ENCODE measurements at places on chromosomes 1 and 21.

DNA sequence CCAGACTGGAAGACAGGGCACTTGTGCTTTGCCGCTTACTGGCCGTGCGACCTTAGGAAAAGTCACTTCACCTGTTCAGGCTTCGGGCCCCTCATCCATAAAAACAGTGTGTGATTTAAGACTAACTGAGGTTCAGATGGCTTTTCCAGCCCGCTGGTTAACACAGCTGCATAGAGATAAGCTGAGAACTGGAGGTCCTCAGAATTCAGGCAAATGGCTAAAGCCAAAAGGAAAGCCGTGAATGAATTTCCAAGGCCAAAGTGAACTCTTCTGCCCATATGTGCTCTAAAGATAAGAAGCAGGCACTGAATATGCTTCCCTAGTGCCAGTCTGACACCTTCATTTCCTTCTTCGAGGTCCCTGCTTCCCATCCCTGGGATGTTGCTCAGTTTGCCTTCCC lies 23.5 kb upstream of the SARS1 start:
- DNase-seq = no peak

GRCh38 chr1:172350856-172351255 lies 69.6 kb upstream of the C1orf105 start:
- no peak for DNase-seq

GRCh38 chr21:37631319-37632117 lies 264.9 kb downstream of the DYRK1A start:
- DNase-seq = peak; percentile 14

GRCh38 chr1:224160171-224160682 lies 22.8 kb upstream of the DEGS1 start:
- DNase-seq = no peak

DNA sequence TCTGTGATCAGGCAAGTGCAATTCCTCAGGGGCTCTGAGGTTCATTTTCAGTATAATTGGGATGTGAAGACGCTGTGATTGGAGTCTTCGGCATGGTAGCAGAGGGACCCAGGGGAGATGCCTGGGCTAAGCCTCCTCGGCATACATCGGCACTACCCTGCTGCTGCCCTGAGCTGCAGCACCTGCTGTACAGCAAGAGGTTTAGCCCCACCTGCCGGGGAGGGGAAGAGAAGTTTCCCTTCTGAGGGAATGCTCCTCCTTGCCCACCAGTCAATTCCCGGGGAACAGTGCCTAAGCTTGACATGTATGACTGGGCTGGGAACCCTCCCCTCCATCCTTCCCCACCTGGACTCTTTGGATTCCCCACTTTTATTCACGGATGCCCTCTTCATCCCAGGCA lies 24.9 kb downstream of the CNIH3 start:
- no peak for DNase-seq

GRCh38 chr1:161945306-161946060 lies 78.2 kb downstream of the OLFML2B start:
- no peak for DNase-seq

GRCh38 chr1:34361121-34361520 lies 184.4 kb downstream of the C1orf94 start:
- DNase-seq = no peak

GRCh38 chr1:119068427-119068826 lies 72.0 kb downstream of the WARS2 start:
- no peak for DNase-seq

DNA sequence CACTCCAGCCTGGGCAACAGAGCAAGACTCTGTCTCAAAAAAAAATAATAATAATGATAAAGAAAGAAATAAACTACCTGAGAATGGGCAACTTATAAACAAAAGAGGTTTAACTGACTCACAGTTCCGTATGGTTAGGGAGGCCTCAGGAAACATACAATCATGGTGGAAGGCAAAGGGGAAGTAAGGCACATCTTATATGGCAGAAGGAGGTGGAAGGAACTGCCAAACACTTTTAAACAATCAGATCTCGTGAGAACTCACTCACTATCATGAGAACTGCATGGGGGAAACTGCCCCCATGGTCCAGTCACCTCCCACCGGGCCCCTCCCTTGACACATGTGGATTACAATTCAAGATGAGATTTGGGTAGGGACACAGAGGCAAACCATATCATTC lies 6.3 kb upstream of the EGLN1 start:
- DNase-seq = no peak

GRCh38 chr1:7526867-7527732 lies 244.0 kb upstream of the VAMP3 start:
- DNase-seq = no peak

GRCh38 chr1:170205301-170205700 lies 59.5 kb downstream of the NTMT2 start:
- no peak for DNase-seq

DNA sequence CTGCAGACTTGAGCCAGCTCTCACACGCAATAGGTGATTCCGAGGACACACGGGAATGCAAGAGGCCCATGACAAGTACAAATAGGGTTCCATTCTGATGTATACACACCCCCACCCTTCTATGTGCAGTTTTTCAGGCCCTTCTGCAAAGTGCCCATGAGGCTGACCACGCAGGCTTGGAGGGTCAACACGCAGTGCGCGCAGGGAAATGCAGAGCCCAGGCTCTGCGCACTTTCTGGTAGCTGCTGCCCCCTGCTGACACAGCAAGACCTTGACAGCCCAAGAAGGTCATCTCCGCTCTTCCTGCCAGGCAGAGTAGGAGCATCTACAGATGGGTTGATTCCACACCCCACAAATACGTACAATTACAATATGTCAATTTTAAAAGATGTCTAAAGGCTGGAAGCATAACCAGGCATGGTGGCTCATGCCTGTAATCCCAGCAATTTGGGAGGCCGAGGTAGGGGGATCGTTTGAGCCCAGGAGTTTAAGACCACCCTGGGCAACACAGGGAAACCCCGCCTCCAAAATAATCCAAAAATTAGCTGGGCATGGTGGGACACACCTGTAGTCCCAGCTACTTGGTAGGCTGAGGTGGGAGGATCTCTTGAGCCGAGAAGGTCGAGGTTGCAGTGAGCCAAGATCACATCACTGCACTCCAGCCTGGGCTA lies 18.5 kb downstream of the SH3BP5L start:
- peak; percentile 49 for DNase-seq

GRCh38 chr1:229109320-229109761 lies 161.6 kb upstream of the RAB4A start:
- no peak for DNase-seq

DNA sequence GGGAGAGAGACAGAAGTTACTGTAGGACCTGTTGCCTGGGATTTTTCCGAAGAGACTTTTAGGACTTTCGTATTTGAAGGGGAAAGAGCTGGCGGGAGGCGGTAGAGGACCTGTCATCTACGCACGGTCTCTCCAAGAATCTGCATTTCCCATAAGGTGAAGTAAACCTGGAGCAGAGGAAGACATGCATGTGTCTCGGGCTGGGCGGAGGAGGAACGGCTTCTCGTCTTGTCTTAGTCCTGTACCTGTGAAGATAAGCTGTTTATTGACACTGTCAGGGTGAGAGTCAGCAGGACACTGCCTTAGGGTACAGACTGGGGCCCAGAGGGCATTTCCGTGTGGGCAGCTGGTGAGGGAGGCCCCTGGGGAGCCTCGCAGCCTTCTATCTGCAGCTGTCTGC lies 123.4 kb upstream of the COL6A1 start:
- no peak for DNase-seq

- no peak for DNase-seq
Measured at GRCh38 chr1:174209347-174210187, 50.2 kb downstream of the RABGAP1L start.

GRCh38 chr1:178916448-178917174 lies 45.7 kb upstream of the ANGPTL1 start:
- peak; percentile 29 for DNase-seq

- peak; percentile 49 for DNase-seq
Measured at GRCh38 chr1:23759277-23759676, 16.0 kb downstream of the ELOA start.

DNA sequence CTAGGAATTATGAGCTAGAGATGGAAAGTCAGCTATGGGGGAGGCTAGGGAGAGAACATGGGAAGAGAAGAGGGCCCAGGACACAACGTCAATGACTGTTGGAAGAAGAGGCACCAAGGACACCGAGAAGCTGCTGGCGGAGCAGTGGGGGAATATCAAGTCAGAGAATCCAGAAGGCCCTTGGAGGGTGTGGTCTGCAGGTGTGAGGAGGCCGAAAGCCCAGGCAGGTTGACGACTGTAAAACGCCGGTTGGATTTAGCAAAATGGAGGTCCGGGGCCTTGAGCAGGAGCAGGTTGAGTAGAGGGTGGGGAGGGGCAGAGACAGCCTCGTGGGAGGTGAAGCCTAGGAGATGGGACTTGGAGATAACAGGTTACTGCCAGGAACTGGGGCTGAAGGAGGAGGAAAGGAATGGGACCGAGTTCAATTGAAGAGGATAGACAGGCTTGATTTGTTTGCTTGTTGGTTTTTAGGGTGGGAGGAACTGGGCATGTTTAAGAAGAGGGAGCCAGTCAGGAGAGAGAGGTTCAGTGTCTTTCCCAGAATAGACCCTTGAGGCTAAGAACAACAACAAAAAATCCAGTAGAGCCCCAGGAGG lies 35.1 kb downstream of the EDN2 start:
- no peak for DNase-seq

DNA sequence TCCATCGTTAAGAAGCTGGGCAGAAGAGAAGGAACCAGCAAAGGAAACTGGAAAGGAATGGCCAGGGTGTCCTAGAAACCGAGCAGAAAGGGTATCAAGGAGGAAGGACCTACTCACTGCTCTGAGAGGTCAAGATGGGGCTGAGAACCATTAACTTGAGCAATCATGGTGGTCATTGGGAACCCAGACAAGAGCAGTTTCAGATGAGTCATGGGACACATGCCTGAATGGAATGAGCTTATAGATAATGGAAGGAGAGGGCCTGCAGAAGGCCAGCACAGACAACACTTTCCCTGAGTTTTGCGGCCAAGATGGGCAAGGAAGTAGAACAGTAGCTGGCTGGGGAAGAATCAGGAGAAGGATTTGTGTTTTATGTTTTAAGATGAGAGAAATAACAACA lies 383.2 kb downstream of the KIF26B start:
- peak; percentile 14 for DNase-seq

DNA sequence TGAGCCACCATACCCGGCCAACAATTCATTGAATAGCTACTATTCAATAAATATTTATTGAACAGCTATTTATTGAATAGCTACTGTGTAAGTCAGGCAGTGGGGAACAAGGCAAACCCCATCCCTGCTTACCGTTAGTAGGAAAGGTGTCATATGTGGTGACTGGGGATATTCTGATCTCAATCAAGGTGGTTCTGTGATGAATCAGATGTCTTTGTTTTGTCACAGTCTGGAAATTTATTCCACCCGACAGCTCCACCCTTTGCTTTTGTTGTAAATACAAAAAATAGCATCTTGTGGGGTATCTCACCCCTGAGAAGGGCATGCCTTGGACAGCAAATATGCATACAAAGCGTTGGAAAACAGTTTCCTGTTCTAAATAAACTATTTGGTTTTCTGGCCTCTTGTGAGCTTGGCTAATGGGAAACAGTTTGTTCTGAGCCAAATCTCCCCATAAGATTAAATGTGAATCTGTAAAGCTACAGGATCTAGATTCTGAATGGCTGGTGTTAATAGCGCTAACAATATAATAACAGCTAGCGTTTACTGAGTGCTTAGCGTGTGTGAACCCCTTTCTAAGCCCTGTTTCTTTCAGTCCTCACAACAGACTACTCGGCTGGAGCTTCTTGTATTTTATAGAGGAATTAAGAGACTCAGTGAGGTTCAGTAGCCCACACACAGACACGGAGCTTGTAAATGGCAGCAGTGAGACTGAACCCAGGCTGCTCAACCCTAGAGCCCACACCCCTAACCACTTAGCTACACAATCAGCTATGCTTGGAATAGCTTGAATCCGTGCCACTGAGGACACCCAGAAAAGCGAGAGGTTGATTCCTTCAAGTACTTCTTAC lies 5.5 kb downstream of the PDPN start:
- DNase-seq = peak; percentile 36

GRCh38 chr1:225378880-225379279 lies 49.0 kb downstream of the LBR start:
- peak; percentile 72 for DNase-seq

- DNase-seq = peak; percentile 72
Measured at GRCh38 chr1:36089393-36090121, 865 bp downstream of the ADPRS start.

GRCh38 chr1:29444782-29445729 lies 208.7 kb downstream of the PTPRU start:
- DNase-seq = no peak

- DNase-seq = peak; percentile 91
Measured at GRCh38 chr1:45014321-45015028, 2.4 kb downstream of the UROD start.

GRCh38 chr21:43866659-43867331 lies 1.8 kb downstream of the AGPAT3 start:
- no peak for DNase-seq

GRCh38 chr1:162564762-162565218 lies 3.3 kb downstream of the UAP1 start:
- peak; percentile 8 for DNase-seq

DNA sequence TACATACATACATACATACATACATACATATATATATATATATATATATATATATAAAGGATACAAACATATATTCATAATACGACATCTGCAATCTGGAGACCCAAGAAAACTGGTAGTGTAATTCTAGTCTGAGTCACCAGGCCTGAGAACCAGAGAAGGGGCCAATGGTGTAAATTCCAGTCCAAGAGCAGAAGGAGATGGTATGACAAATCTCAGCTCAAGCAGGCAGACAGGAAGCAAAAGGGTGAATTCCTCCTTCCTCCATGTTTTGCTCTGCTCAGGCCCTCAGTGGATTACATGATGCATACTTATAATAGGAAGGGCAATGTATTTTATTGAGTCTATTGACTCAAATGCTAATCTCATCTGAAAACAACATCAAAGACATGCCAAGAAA lies 1060.4 kb upstream of the TMPRSS15 start:
- DNase-seq = no peak

DNA sequence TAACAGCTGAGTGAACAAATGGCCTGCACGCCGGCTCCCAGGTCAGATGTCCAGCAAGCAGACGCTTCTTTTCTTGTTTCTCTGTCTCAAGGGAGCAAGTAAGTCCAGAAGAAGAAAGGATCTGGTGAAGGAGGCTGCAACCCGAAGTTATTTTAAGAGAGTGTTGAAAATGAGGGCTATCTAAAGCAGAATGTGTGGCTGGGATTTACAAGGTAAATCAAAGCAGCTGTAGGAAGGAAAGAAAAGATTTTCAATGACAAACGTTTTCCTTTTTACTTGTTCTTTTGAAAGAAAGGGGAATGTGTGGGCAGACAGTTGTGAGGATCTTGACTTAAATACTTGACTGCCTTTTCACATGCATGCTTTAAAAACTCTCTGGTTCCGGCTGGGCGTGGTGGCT lies 311.5 kb downstream of the KIF26B start:
- no peak for DNase-seq

DNA sequence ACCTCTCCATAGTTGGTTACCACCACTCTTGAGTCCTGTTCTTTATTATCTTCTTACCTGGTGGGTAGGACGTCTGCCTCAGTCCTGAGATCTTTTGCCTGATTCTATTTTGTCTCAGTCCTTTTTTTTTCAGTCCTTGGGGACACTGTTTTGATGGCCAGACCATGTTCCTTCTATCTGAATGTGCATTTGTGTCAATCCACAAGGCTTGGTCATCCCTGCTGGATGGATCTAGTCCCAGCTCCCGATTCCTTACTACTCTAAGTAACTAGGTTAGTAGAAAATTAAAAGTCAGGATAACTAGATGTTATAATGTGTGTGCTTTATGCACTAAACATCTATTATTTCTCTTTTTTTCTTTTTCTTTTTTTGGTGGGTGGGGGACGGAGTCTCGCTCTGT lies 28.1 kb upstream of the AK4 start:
- DNase-seq = peak; percentile 36

All from astrocyte of the hippocampus (primary cell).